ENCODE measurements at places on chromosomes 2 and 18. TPM values are rescaled to one million over a fixed set of nuclear protein-coding genes. Genes with fewer than 3 reads are reported as not detected.

The TBR1 gene
- not detected for total RNA-seq

GRCh38 chr2:148990968-148991367 lies 47.5 kb upstream of the LYPD6B start:
- H3K27me3 ChIP-seq: peaks cover 3% of the 10 kb centered on the region
- H3K4me1 ChIP-seq: no peaks in the 10 kb centered on the region
- no peaks in the 10 kb centered on the region for H3K36me3 ChIP-seq
- no peak overlapping the region for H3K27ac ChIP-seq
- no peak for DNase-seq

DNA sequence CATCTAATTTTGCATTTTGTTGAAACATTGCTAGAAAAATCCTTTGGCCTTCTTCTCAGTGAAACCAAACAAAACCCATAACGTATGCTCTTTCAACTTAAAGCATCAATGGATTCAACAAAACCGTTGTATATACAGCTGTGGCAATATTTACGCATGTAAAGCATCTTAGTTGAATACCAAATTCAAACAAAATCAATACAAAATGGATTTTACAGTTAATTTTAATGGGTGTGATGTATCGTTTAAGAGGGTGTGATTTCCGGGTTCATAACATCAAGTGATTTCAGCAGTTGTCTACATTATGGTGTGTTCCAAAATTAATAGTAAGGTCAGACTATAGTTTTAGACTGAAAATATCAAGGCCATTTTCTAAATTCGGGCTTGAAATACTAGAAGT lies 198.2 kb downstream of the TGIF1 start:
- H3K36me3 ChIP-seq: no peaks in the 10 kb centered on the region
- no peaks in the 10 kb centered on the region for H3K4me1 ChIP-seq
- no peak overlapping the region for H3K27ac ChIP-seq
- no peak for DNase-seq
- no peak overlapping the region for H3K4me3 ChIP-seq

DNA sequence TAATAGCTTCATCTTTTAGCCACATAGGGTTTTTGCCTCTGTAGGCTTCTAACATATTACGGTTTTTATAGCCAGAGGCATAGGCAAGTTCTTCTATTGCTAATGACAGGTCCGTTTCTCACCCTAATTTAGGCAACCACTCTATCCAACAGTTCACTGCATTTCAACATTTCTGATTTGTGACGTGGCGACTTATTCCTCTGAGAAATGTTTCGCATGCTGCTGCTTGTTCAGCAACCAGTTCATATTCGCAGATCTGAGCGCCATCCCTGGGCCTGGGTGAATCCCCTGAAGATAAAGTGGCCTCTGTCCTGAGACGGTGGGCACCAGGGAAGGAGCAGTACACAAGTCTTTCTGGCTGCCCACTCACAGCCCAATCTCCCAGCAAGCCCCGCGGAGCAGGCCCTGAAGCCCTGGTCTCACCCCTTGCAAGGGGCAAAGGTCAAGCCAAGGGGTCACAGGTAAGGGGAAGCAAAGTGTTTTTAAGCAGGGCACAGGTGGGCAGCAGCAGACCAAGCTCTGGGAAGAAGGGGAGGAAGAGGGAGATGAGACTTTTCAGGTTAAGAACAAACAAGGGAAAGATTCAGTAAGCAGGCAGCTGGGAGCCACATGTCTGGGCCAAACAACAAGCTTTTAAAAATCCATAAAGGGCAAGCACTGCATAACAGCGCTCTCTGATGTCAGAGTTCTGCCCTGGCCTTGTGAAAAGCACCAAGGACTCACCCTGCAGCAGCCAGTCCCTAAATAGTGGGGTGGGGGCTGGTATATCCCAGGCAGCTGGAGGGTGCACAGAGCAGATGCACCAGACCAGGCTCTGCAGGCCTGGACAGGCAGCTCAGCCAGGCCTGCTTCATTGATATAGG lies 10.8 kb upstream of the COX7A2L start:
- DNase-seq: no peak
- no peaks in the 10 kb centered on the region for H3K27me3 ChIP-seq
- H3K4me1 ChIP-seq: peaks cover 9% of the 10 kb centered on the region
- H3K36me3 ChIP-seq: no peaks in the 10 kb centered on the region

GRCh38 chr18:79578396-79579260 lies 101.0 kb upstream of the CTDP1 start:
- no peak overlapping the region for H3K4me3 ChIP-seq
- no peak overlapping the region for H3K27ac ChIP-seq
- DNase-seq: no peak
- no peaks in the 10 kb centered on the region for H3K36me3 ChIP-seq

The COL5A2 gene
- 1.3 TPM for total RNA-seq

Data from T-cell (primary cell).